ENCODE measurements at places on chromosomes 1 and 21.

DNA sequence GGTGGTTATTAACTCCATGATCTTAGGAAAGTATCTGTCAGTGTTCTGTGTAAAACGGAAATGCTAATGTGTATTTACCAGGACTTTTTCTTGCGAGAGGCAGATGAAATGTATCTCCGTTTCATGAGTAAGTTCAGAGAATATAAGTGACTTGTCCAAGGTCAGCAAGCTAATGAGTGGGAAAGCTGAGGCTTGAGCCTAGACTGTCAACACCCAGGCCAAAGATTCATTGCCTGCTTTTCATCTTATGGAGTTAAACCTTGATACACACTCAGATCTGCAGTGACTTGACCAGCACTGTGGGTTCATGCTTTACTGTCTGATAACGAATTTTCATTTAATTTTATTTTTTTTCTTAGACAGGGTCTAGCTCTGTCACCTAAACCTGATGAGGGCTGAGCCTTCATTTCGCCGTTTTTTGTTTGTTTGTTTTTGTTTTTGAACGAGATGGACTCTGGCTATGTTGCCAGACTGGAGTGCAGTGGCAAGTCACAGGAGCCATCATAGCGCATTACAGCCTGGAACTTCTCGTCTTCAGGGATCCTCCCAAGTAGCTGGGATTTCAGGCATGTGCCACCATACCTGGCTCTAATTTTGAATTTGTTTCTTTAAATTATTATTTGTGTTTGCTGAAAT is 918 bp upstream of the JTB start:
- DNase-seq: no peak

DNA sequence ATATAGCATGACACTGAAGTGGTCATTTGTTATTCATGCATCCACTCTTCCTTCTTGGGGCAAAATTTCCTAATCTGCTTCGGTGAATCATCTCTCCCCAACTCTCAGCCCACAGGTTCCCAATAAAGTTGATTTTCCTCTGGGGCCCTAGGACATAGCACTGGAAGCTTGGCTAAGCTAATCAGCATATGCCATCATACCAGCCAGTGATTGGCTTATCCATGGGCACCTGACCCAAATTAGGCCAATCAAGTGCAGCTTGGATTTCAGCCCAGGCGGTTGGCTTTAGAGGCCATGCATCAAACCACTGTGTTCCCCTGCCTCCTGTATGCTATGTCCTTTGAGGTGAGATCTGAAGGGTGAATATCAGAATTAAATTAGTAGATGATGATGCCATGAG is 58.9 kb downstream of the C1orf94 start:
- DNase-seq: no peak

GRCh38 chr1:30189818-30190500 is 533.4 kb downstream of the MATN1 start:
- no peak for DNase-seq

DNA sequence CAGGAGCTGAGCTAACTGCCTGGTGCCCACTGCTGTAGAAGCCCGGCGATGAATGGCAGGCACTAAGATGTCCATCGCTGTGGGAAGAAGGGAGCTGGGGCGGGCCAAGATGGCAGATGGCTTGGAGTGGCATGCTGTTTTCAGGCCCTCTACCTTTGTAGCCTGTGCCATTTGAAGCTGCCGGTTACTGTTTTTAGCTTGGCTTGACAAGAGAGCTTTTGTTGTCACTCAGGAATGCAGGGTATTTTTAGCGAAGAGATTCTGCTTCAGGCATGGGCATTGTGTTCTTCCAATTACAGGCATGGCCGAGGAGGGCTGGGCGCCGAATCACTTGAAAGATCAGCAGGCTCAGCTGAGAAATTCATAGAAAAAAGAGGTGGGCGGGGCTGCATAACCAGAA is 348.7 kb downstream of the RPS6KC1 start:
- no peak for DNase-seq

GRCh38 chr21:43892984-43893535 is 28.0 kb downstream of the AGPAT3 start:
- no peak for DNase-seq

DNA sequence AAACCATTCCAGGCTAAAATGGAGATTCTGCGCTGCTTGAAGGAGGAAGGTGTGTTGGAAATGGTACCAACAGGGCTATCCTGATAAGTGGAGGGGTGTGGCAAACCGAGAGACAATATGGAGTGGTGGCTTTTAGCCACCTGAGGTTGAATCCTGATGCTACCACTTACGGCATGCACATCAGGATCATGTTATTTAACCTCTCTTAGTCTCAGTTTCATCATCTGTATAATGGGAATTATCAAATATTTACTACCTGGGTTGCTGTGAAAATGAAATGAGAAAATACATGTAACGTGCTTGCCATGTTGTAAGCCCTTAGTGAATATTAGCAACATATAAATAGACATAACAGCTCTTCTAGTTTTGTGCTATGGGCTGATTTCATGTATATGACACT is 117.1 kb downstream of the TBX19 start:
- DNase-seq: no peak

DNA sequence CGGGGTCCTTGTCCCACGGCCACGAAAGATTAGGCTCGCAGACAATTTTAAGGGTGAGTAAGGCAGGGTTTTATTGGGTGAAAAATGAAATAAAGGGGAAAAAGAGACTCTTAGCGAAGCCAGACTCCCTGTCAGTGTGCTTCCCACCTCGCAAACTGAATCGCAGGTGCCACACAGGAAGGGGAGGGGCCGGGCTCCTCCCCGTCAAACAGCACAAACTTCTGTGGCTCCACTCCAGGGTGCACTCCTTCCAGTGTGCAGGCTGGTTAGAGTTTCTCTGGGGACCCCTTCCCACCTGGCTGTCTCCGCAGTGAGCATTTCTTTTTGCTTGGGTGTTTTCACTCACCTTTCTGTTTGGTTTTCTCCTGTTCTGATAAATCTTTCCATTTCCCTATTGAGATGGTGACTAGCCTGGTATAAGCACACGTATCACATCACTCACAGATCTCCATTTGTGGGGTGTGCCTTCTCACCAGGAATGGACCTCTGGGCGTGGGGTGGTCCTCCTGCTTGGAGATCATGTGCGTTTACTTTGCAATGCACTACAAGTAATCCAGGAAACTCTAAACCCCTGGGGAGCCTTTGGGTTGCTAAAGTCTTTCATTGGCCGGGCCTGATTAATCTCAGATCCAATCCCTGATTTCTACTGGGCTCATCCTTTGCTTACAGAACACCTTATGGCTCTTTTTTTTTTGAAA is 37.6 kb upstream of the GALNT2 start:
- DNase-seq: no peak

- no peak for DNase-seq
Measured at GRCh38 chr1:208476846-208477170, 232.6 kb upstream of the PLXNA2 start.

- DNase-seq: no peak
Measured at GRCh38 chr1:93577536-93578432, 103.9 kb downstream of the BCAR3 start.

Measured in fibroblast of skin of right biceps (primary cell).